Epithelial cell of proximal tubule (primary cell): ENCODE measurements at places on chromosomes 1 and 21.

DNA sequence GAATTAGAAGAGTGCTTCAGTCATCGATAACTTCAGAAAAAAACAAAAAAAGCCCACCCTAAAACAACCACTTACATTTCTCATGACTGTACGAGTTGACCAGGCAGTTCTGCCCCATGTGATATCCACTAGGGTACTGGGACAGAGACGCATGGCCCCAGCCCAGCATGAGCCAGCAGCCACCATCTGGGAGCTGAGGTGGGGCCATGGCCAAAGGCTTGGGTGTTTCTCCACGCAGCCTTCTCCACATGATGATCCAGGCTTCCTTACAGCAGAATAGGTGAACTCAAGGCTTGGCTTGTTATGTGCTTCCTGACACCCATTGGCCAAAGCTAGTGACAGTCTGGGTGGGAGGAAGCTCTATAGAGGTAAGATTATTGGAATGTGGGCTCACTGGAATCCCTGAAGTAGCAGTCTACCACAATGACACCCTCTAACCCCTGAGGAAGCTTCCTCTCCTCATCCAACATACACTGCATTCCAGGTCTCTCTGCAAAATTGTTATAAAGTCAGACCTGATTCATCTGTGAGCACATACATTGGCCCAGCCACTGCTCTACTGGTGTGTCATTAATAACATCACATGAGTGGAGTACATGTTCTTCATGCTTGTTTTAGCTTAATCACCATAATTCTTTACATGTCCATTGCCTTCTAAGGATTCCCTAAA, 66.3 kb upstream of the NTPCR start:
- no peak for DNase-seq

DNA sequence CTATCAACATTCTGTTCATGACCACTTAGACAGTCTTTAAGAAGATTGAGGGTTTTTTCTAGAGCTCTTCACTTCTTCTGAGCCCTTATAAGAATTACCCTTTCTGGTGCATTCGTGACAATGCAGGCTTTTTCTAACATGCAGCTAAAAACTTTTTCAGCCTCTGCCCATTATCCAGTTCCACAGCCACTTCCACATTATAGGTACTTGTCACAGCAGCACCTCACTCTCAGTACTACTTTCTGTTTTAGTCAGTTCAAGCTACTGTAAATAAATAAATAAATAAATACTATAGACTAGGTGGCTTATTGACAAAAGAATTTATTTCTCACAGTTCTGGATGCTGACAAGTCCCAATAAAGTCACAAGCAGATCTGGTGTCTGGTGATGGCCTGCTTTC, 284.4 kb upstream of the PKN2 start:
- no peak for DNase-seq

GRCh38 chr1:183328371-183328770, 89.8 kb downstream of the NMNAT2 start:
- DNase-seq: no peak

- DNase-seq: no peak
Measured at GRCh38 chr21:45147473-45148315, 73.3 kb downstream of the ADARB1 start.

GRCh38 chr1:85573322-85573721, 7.2 kb upstream of the CCN1 start:
- DNase-seq: no peak

- DNase-seq: no peak
Measured at GRCh38 chr21:32003411-32003810, 130.6 kb downstream of the HUNK start.

GRCh38 chr1:184945029-184945428, 29.3 kb downstream of the NIBAN1 start:
- DNase-seq: no peak

DNA sequence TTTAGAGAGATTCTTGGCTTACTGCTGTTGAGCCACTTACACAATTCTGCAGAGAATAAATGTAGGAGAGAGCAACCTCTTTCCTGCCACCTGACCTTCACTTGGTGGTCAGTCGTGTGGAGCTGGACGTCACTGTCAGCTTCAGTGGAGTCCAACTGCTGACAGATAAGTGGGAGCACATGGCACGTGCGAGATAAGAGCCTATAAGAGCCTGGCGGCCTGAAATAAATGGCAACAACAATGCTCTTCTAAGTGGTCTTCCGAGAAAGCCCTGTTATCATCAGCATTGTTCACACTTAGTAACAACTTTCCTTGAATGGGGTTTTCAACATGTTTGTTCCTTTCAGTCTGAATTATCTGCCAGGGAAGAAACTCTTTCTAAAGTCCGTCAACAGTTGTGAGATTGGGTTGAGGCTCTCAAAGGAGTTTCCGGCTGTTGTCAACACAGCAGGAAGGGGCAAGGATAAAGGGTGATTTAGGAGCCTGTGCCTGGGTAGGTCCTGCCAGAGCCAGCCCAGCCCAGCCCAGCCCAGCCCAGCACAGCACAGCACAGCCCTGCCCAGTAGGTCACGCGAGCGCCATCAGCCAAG, 57.2 kb upstream of the RUNX1 start:
- DNase-seq: no peak

DNA sequence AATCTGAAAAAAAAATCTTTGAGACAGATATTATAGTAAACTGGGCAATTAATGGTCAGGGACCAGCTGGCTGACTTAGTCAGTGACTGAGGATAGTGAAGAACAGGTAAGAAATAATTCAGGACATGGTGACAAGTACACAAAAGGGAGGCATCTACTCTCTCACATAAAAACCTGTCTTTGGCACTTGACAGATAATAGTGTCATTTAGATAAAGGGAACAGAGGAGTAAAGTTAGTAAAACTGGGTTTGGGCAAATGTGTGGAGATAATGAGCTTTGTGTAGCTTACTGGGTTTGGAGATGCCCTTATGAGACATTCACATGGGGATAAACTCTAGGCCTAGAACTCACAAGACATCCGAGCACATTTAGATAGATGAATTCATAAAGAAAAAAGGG, 4.0 kb downstream of the SSX2IP start:
- no peak for DNase-seq

DNA sequence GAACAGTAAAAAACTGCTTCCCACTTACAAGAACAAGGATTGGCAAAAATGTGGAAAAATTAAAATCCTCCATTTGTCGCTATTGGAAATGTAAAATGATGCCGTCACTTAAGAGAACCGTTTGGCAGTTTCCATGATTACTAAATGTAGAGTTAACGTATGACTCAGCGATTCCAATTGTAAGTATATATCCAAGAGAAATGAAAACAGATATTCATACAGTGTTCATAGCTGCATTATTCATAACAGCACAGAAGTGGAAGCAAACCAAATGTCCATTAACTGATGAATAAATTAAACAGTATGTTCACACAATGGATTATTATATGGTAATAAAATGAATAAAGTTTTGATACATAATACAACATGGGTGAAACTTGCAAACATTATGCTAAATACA, 971.0 kb downstream of the AMY1C start:
- DNase-seq: no peak

DNA sequence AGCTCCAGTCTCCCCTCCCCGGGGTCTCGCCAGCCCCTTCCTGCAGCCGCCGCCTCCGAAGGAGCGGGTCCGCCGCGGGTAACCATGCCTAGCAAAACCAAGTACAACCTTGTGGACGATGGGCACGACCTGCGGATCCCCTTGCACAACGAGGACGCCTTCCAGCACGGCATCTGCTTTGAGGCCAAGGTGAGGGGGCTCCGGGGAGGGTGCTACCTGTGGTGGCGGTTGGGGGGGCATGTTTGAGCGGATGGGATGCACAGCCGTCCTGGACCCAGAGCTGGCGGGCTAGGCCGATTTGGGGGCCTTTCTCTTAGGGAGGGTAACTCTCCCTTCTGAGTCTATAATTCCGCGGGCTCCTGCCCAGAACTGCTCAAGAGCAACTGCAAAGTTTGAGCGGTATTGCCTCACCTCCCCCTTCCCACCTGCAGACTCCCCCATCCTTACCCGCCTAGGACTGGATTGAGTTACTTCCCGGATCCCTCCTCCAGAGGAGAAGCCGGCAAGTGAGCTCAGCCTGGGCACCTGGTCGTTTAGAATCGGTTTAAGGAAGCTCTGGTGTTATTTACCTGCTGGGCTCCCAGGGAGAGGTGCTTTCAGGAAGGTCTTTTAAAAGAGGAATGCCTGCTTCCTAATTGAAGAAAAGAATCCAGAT, 730 bp downstream of the NOS1AP start:
- DNase-seq: no peak

DNA sequence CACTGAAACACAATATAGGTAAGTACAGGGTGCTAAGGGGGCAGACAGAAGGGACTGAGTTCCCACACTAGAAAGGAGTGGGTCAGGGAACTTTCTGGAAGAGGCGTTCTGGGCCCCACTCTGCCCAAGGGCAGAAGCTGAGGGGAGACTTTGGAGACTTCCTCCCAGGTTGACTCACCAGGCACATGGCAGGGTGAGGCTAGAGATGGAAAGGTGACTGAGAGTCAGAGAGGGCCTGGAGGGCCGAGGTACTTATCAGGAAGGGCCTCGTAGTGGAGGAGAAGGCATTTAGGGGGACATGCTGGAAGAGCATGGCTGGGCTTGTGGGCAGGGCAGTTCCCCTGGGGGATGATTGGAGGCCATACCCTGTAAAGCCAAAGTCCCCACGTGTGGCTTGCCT, 159.9 kb upstream of the JUN start:
- no peak for DNase-seq

DNA sequence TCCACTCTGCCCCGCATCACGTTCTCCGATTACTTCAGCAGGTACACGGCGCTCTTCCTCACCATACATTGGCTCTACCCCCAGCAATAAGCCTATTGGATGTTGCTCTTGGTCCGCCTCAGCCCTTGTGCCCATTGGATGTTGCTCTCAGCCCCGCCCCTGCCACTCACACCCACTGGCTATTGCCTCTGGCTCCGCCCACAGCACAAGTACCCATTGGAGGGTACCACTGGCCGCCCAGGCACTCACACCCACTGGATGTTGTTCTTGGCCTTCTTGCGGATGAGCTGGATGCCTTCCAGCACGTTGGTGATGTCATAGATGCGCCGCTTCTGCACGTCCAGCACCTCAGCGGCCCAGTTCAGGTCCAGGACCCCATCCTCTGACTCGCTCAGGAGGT, 9.4 kb downstream of the E2F2 start:
- no peak for DNase-seq

DNA sequence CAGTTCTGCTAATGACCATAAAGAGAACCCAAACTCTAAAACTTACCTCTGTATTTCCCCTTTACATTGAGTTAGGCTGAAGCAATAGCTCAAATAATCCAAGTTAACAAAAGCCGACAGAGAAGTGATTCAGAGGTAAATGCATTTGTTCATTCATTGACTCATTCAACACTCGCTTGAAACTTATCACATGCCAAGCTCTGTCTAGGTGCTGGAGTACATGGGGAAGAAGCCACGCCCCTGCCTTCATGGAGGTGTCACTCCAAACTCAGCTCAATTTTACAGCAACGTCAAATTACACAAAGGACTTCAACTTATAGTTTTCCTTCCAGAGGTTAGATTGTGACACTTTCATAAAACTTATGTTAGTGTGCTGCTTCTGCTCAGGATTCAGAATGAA, 45.8 kb downstream of the SLC25A24 start:
- no peak for DNase-seq

DNA sequence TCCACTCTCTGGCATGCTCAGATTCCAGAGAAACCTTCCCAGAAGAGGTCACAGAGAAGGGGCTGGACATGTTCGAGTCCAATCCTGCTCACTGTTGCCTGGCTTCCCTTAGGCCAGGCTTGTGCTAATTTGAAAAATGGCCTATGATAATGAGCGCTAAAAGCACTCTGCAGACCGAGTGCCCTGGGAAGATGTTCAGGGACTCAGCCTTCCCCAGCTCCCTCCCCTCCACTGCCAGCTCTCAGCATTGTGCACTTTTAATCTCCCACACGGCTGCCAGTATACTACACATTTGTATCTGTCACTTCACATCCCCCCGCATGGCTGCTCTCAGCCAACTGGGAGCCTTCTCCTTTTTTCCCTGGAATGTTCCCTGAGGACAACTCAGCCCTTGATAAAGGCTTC, 24.1 kb downstream of the FAM163A start:
- no peak for DNase-seq

DNA sequence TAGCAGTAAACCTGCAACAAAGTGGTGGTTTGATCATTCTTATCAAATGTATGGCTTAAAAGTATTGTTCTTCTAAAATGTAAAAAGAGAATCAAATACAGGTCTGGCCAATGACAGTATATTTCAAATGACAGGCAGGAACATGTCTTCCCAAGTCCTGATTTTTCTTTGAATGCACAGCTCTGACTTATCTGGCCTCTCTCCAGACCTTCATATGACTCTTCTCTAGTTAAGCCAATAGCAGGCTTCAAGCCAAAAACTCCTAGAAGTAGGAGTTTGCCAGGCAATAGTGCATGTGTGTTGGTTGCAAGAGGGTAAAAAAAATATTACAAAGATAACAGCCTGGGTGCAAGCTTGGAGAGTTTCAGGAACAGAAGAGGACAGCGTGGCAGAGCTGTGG, 345.5 kb downstream of the SMYD3 start:
- DNase-seq: no peak

DNA sequence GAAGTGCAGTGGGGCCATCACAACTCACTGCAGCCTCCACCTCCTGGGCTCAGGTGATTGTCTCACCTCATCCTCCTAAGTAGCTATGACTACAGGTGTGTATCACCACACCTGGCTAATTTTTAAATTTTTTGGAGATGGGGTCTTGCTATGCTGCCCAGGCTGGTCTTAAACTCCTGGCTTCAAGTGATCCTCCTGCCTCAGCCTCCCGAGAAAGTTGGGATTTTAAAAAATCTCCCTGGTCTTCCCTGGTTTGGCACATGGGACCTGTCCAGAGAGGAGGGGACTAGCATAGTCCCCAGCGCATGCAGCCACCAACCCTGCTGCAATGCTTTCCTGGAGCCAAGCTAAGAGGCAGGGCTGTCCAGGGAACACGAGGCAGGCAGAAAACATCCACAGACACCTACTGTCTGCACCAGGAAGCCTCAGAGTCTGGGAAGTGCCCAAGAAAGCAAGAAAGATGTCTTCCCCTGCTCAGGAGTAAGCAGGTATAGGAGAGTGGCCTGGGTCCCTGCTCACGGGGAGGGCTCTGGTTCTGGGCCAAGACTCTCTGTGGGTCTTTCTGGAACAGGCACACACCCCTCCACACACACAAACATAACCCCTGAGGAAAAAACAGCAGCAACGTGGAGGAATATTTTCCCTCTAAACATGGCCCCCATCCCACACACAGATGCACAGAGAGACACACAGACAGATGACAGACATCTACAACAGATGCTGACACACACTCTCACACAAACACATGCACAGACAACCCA, 30.8 kb downstream of the ECE1 start:
- no peak for DNase-seq

DNA sequence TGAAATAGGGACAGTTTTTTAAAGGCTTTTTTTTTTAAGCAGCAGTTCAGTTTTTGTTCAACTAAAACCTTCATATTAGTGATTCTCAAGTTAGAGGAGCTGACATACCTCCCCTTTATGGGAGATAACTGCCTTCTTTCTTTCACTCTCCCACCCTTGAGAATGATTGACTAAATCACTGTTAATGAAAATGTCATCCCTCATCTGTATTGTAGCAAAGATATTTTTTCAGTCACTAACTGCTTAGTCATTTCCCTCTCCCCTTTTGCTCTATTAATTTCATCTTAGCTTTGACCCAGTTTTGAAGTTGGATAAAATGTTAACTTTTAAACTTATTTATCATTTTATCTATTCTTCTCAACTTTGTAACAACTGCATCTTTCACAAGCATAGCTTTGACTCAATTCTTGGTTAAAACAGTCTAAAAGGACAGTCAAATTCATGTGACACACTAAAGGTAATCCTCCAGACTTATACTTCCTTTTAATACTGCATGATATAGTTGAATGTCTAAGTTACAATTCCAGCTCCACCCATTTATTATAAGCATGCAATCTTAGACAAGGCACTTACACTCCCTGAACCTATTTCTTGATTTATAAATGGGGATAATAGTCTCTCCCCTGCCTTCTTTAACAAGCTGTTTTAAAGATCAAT, 17.1 kb downstream of the CAPZA1 start:
- DNase-seq: no peak
